ENCODE measurements at places on chromosomes 12 and 14.

DNA sequence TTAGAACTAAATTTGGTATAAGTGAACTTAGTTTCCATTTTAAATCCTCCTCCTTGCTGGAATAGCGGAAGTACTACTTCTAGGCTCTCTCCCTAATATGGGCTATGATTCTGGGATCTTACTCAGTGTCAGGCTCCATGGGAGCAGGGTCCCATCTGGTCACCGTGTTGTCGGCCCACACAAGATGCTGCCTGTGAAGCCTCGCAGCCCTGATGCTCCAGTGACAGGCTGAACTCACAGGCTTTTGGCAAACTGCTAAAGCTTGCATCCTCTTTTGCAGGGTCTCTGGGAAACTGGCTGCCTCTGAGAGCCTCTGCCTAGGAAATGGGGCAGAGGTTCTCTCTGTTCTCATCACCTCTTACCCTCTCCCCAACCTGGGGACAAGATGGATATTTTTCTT lies 88.4 kb downstream of the RPAP3 start:
- no peak for DNase-seq

GRCh38 chr14:25833341-25834126 lies 764.3 kb downstream of the NOVA1 start:
- no peak for DNase-seq

- no peak for DNase-seq
These were observed 4.0 kb downstream of the FGF6 start for GRCh38 chr12:4441355-4442335.

GRCh38 chr12:29131539-29131938 lies 17.5 kb upstream of the FAR2 start:
- DNase-seq: no peak

GRCh38 chr14:71994416-71994815 lies 62.2 kb downstream of the RGS6 start:
- DNase-seq: no peak

DNA sequence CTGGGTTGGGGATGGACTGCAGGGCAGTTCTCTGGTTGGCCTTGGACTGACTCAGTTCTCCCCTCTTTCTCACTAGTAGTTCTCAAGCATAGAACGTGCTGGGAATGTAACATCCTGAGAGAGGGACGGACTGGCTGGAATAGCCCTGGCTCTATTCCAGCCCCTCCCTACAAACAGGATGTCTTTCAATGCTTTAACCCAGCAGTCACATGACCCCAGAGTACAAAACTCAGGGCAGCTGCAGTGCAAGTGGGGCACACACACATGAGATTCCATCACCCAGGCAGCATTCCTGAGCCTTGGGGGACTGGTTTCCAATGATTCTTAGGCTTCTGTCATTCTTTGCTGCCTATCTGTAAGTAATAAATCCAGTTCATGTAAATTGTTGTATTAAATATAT lies 1.6 kb upstream of the ACOT6 start:
- DNase-seq: no peak

GRCh38 chr12:64352181-64352580 lies 38.4 kb downstream of the C12orf56 start:
- DNase-seq: no peak

- DNase-seq: no peak
These were observed 406.9 kb downstream of the LRIG3 start for GRCh38 chr12:58513301-58513834.

DNA sequence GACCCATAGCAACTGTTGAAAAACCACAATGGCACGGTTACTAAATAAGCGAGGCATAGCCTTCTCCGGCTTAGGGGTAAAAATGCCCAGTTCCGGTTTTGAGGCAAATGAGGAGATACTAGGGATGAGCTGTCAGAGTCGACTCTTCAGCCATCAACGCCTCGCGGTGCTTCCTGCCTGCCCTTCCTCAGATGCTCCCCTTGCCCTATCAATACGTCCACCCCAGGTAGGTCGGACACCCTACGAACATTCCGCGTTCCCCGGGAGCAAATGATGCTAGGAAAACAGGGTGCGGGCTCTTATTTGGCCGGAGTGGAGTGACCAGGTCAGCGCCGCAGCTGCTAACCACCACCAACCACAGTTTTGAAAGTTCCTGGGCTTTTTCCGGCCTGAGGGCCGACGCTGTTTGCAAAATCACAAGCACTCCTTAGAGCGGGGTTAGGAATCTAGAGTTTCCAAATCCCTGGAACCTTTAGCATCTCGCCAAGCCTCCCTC lies 1.2 kb downstream of the SRSF9 start:
- no peak for DNase-seq

- DNase-seq: no peak
These were observed 649.0 kb upstream of the TBX3 start for GRCh38 chr12:115332945-115333344.

DNA sequence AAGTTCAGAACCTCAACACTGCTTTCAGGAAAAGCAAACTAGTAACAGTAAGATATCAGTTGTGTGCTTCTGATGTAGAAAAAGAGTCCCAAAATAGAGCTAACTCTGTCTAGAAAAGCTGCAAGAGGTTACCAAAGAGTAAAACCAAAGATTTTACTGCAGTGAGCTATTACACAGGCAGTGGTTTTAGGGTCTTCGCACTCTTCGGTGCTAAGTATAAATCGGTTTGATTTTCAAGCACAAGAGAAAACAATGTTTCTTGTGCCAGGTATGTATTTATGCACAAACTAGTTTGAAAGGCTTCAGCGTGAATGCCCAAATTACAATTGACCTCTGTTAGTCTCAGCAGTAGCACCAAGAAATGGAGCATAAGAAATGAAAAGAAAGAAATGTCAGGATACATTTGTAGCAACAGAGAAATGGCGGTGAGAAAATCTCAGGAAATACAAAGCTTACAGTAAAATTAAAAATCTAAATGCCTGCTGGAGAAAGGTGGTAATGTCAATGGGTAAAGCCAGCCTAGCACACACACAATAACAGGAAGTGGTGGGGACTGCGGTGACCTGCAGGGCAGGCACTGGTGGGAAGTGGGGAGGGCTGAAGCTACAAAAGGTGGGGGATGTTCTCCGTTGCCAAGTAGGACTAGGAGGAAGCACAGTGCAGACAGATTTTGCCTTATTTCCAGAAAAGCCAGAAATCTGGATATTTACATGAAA lies 18.0 kb upstream of the DYRK2 start:
- DNase-seq: no peak

DNA sequence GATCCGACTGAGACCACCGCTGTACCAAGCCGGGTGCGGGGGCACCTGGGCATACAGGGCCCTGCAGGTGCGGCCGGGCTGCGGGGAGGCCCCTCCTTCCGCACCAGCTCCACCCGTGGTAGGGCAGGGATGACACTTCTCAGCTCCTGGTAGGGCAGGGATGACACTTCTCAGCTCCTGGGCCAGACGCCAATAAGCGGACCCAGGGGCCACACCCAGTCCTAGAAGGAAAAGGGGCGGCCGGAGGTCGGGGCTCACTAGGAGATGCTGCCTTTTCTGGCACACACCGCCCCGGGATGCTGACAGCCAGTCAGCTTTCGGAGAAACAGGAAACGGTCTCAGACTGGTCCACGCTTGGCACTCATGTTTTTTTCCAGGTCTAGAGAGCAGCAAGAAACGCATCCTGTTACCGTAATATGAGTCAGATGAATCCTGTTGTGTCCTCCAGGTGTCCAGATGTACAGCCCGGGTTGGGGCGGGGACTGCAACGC lies 34.8 kb downstream of the NFKBIA start:
- no peak for DNase-seq

GRCh38 chr14:62123961-62124360 lies 361.7 kb downstream of the SNAPC1 start:
- no peak for DNase-seq

DNA sequence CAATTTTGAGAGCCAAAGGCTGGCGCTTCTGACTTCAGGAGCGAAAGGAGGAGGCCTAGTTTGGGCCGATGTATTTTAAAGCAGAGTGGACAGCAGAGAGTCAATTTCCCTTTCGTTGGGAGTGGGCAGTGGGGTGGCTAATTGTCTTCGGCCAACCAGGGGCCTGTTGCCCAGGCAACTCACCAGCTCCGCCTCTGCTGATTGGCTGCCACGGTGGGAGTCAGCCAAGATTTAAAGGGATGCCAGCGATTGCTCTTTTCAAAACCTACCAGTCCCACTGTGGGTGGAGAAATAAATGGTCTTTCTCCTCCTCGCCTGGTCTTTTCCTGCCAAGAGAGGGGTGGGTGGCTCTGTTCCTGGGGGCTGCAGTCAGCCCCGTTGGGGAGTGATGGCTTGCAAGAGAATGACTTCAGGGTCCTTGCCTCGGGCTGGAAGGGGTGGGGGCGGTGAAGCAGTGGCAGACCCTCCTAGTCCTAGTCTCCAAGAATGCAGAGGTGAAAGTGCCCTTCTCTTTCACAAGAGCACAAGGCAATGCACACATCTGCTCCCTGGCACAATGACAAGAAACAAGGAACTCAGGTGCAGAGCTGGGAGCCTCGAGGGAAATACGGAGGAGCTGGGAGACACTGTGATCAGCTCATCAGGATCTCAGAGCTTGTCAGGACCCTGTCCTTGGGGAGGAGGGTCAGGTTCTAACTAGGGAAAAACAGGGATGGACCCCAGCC lies 37.7 kb downstream of the RASAL1 start:
- no peak for DNase-seq

DNA sequence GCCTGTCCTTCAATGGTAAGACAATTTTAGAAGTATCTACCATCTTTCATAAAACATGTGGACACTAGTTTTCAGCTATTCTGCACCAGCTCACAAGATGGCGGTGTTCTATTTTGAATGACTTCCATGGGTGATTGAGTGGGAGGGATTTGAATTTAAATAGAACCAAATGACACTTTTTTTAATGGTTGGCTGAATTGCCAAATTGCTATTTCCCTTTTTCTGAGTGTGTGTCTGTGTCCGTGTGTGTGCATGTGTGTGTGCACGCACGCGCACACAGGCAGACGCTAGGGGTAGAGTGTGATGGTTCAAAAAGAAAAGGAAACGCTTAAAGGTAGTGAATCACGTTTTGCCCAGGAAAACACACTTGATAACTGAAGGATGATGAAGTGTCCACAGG lies 362.6 kb downstream of the DAD1 start:
- no peak for DNase-seq

- no peak for DNase-seq
These were observed 119.8 kb upstream of the CPM start for GRCh38 chr12:69052613-69053408.

DNA sequence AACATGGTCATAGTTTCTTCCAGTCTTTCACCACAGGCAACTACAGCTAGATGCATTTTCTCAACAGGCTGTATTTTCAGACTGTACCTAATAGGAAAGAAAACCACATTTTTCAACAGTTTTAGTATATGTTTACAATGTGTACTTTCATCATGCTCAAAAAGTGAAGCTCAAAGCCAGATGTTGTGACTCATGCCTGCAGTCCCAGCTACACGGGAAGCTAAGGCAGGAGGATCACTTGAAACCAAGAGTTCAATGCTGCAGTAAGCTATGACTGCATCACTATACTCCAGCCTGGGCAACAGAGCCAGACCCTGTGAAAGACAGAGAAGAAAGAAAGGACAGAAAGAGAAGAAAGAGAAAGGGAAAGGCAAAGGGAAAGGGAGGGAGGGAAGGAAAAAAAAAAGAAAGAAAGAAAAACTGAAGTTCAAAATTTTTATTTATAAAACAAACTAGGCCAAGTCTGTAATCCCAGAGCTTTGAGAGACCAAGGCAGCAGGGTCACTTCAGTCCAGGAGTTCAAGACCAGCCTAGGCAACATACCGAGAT lies 25.5 kb downstream of the GXYLT1 start:
- no peak for DNase-seq

GRCh38 chr14:51087031-51087441 lies 7.9 kb downstream of the TRIM9 start:
- no peak for DNase-seq

- no peak for DNase-seq
These were observed 71.7 kb downstream of the NOVA1 start for GRCh38 chr14:26526137-26526536.

GRCh38 chr14:69094481-69094880 lies 58.4 kb downstream of the DCAF5 start:
- no peak for DNase-seq

DNA sequence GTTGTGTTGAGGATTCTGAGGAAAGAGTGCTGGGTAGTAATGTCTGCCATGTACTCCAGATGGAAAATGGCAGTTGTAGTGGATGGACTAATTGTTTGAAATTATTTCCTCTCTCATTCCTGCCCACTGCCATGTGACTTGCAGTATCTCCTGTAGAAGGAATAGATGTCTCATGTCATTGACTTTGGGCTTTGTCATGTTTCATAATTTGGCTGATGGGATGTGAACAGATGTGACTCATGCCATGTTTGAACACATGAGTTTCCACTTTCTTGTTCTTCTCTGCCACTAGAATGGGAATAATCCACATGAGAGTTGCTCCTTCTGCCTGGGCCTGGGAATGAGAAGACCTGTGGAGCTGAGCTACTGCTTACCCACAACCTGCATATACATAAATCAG lies 2.4 kb upstream of the CALCOCO1 start:
- DNase-seq: no peak

- DNase-seq: no peak
These were observed 33.7 kb upstream of the RIC8B start for GRCh38 chr12:106740818-106741217.

GRCh38 chr14:90753456-90754005 lies 62.7 kb downstream of the TTC7B start:
- DNase-seq: no peak

DNA sequence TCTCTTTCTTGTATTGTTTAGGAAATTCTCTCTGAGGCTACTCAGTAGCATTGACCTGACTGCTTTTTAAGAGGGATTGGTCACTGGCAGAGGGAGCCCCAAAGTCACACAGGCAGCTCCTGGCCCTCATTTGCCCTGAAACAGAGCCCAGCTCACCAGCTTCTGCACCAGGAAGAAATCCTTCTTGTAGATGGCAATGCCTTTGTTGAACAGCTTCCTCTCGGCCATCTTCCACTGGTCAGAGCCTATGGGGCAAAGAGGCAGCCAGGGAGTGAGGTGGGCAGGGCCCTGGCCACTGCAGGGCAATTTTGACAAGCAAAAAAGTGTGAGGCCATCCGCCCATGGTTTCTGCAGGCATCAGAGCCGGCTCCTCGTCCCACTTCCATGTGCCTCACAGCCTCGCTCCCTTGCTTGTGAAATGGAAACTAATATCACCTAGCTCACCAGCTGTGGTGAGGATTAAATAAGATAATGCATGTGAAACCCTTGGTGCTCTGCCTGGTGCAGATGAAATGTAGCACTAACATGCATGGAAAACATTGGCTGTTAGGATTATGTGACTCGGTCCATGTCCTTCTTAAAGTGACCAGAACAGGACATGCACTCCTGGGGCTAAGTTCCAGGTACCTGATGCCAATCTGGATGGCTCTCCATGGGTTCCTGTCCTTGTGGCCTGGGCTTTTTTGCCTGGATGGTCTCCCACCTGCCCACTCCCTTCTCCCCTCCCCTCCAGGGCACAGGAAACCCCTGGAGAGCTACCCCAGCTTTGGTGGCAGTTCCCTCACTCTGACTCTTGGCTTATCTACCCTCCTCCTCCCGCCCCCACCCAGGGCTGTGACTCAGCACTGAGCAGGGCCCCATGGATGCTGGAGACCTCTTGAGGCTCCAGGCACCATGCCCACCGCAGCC lies 11.2 kb upstream of the PNMA1 start:
- DNase-seq: no peak

GRCh38 chr14:74425525-74426201 lies 347 bp downstream of the SYNDIG1L start:
- no peak for DNase-seq
